ENCODE measurements at places on chromosomes 1 and 21. TPM values are rescaled to one million over a fixed set of nuclear protein-coding genes. Genes with fewer than 3 reads are reported as not detected.

The ROR1 gene
- 10.0 TPM for total RNA-seq

The CFHR4 gene
- total RNA-seq, result not detected

The UTS2 gene
- total RNA-seq, result not detected

The CENPS gene
- 11.4 TPM for total RNA-seq

GRCh38 chr1:64124704-64125440 is 78.6 kb upstream of the UBE2U start:
- no peak for DNase-seq

- DNase-seq, result peak; percentile 29
These were observed 25.6 kb downstream of the PADI3 start for GRCh38 chr1:17274186-17275170.

DNA sequence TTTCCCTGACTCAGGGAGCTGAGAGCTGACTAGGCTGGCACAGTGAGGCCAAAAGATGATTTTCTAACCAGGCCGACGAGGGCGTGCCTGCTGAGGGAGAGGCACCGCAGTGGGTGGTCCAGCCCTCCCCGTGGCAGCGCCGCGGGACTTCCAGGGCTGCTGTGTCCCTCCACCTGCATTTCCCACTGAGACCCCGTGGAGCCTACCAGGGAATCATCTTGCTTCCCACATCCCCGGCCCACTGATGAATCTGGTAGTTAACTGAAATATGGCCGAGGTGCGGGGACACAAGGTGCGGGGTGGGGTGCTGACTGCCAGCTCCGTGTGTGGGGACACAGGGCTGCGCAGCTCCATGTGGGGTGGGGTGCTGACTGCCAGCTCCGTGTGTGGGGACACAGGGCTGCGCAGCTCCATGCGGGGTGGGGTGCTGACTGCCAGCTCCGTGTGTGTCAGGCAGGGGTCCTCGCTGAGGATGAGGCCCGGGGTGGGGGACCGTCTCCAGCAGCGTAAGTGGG is 10.4 kb downstream of the WRAP73 start:
- DNase-seq, result no peak

Measured in IMR-90 (cell line).